Stimulated activated CD4-positive, alpha-beta T cell treated with anti-CD3 and anti-CD28 coated beads, Interleukin-2, amount 100 ng/mL, for 24 hours (primary cell): ENCODE measurements at places on chromosomes 1 and 21.
A peak's percentile ranks its signal among the peaks of the same experiment; 100 is the strongest.

- DNase-seq = no peak
Observed at GRCh38 chr1:10431070-10431730, 967 bp downstream of the CENPS start.

GRCh38 chr21:36909901-36910561 lies 56.4 kb downstream of the HLCS start:
- DNase-seq = peak; percentile 25

DNA sequence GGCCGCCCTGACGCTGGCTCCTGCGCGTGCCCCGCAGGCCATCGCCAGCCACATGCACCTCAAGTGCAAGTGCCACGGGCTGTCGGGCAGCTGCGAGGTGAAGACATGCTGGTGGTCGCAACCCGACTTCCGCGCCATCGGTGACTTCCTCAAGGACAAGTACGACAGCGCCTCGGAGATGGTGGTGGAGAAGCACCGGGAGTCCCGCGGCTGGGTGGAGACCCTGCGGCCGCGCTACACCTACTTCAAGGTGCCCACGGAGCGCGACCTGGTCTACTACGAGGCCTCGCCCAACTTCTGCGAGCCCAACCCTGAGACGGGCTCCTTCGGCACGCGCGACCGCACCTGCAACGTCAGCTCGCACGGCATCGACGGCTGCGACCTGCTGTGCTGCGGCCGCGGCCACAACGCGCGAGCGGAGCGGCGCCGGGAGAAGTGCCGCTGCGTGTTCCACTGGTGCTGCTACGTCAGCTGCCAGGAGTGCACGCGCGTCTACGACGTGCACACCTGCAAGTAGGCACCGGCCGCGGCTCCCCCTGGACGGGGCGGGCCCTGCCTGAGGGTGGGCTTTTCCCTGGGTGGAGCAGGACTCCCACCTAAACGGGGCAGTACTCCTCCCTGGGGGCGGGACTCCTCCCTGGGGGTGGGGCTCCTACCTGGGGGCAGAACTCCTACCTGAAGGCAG lies 23.4 kb upstream of the ARF1 start:
- peak; percentile 34 for DNase-seq

- DNase-seq = no peak
Observed at GRCh38 chr1:245396615-245397014, 241.8 kb downstream of the KIF26B start.

GRCh38 chr1:41444246-41444645 lies 40.2 kb downstream of the EDN2 start:
- no peak for DNase-seq

- no peak for DNase-seq
Observed at GRCh38 chr1:243364330-243364729, 108.5 kb downstream of the SDCCAG8 start.

GRCh38 chr1:32056598-32056997 lies 16.1 kb upstream of the TMEM39B start:
- DNase-seq = no peak

- peak; percentile 13 for DNase-seq
Observed at GRCh38 chr1:41698916-41699860, 214.7 kb upstream of the EDN2 start.

DNA sequence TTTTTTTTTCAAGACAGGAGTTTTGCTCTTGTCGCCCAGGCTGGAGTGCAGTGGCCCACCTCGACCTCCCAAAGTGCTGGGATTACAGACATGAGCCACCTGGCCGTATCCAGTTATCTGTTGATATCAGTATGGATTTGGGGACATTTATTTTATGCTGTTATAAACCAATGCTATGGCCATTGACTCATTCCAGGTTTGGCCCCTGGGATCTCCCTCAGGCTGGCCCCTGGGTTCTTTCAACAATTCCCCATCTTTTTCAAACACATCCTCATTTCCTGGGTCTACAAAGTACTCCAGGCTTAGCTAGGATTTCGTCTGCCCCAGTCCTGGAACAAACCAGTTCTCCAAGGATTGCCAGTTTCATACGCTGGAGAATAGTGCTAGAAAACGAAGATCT lies 44.1 kb downstream of the WDR4 start:
- no peak for DNase-seq

DNA sequence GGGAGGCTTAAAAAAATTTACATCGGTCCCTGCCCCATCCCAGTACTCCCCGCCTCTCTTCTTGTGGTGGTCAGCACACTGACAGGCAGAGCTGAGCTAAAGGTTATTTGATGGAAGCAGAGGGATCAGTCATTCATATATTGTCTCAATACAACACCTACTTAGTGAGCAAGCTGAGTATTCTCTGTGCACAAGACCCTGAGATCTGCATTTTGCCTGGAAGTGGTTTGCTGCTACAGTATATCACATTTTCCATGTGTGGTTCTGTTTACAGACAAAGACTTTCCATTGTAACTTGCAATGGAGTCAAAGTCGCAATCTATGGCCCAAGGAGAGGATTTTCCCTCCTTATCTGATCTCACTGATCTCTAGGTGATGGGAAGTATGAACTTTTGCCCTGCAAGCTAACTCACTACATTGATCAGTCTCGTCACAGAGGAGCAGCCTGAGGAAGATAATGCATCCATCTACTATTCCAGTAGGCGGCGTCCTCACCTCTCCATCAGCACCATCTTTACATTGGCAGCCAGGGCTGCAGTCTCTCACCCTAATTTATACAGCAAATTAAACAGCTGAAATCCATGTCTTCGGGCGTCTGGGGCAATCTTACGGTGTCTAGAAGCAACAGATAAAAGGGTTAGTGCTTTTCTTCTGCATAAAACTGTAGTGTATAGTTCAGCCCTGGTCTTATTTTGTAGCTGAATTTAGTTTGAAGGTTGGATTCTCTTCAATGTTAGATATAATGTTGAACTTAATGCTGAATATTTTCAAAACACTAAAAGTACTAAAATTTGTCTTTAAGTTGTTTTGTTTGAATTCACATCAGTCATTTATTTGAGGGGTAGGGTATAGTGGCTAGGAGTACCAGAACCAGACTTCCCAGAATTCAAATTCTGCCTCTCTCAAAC lies 3.2 kb upstream of the TRAF5 start:
- peak; percentile 68 for DNase-seq

DNA sequence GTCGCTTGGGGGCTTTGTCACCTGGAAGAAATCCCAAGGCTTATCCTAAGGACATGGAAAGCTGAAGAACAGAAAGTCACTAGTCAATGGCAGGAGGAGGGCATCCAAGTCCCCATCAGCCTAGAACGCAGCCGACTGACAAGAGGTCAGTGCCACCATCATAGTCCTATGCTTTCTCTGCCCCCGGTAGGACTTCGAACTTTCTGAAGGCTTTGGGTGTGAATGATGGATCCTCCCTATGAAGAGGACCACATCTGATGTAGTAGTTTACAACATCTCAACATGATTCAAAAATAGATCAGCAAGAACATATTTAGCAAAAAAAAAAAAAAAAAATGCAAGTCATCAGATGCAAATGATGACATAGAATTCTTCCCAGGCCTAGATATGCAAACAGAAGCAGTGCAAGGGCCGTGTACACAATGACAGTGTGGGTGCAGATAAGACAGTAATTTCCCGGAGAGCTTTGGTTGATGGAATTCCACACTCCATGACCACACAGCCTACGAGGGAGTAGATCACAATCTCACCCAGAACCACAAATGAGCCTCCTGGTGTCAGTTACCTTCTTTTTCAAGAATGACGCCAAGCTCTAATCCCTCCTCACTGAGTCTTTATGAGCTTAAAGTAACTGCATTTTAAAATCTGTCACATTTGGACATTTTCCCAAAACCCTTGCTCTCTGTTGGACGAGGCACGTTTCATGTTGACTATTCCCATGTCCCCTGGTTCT lies 88.2 kb downstream of the PSMG1 start:
- DNase-seq = no peak

- DNase-seq = no peak
Observed at GRCh38 chr1:43890815-43891214, 42.8 kb upstream of the ARTN start.

DNA sequence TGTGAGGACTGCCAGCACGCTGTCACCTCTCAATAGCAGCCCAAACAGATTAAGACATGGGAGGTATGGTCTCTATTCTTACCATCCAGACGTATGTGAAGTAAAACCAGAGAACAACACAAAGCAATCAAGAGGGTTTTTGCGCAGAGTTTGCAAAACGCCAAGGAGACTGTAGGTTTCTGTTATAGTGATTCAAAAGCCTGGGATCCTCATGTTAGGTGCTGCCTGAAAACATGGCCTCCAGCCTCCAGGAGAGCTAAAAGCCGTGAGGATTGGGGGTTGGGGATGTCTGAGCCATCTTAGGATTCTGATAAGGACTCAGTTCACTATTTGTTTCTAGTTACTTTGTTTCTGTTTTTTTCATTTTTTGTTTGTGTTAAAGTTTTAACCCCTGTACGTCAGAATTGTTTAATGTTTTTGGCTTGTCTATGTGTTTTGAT lies 4.2 kb upstream of the CCT8 start:
- DNase-seq = peak; percentile 44

- peak; percentile 34 for DNase-seq
Observed at GRCh38 chr21:26732432-26733221, 112.6 kb downstream of the ADAMTS1 start.
